Hepatocyte (in vitro differentiated cells): ENCODE measurements at places on chromosomes 16 and 17.

DNA sequence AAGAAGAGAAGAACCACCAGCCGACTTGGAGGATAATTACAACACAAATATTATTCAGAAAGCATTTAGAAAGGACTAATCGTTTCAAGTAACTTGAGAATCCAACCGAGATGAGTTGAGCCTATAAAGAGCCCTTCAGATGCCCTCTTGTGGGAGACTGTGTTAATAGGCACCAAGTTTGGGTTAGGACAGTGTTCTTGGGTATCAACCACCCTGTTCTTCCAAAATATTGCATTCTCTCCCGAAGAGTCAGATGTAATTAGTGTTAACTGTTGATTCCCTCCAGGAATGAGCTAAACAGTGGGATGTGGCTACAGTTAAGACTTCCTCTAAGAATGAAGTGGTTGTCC lies 87.8 kb upstream of the NOL11 start:
- DNase-seq = no peak

DNA sequence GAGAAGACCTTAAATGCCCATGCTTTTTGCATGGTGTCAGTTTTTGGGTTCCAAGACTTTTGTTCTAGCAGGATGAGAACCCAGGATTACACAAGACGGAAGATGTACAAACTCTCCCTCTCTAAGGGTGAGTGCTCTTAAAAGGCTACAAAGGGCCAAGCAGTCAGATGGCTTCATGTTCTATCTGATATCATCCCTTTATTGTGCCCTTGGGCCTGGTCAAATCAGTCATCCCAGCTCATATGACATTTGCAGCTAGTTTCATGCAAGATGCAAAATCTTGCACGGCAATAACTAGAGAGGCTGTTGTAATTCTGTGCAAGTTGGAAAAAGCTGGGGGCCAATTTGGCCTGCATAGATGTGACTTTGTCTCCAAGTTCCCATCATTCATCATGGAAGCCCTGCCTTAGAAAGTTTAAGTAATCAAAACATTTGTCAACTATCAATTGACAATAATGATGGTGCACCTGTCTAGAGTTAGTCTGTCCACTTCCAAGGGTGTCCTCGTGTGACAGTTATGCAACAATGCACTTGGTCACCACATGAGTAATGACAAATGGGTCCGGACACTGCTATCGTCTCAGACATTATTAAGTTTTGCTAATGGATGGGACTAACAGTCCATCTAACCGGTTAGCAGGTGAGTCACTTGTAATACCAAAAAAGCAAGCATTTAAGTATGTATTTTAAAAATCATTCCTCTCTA lies 58.6 kb upstream of the ZFHX3 start:
- DNase-seq = no peak

- DNase-seq = peak; percentile 51
Measured at GRCh38 chr17:47776330-47777197, 43.5 kb downstream of the TBX21 start.

GRCh38 chr17:82299452-82299851 lies 18.0 kb downstream of the CD7 start:
- no peak for DNase-seq

GRCh38 chr17:56838687-56839086 lies 4.7 kb downstream of the DGKE start:
- DNase-seq = no peak

DNA sequence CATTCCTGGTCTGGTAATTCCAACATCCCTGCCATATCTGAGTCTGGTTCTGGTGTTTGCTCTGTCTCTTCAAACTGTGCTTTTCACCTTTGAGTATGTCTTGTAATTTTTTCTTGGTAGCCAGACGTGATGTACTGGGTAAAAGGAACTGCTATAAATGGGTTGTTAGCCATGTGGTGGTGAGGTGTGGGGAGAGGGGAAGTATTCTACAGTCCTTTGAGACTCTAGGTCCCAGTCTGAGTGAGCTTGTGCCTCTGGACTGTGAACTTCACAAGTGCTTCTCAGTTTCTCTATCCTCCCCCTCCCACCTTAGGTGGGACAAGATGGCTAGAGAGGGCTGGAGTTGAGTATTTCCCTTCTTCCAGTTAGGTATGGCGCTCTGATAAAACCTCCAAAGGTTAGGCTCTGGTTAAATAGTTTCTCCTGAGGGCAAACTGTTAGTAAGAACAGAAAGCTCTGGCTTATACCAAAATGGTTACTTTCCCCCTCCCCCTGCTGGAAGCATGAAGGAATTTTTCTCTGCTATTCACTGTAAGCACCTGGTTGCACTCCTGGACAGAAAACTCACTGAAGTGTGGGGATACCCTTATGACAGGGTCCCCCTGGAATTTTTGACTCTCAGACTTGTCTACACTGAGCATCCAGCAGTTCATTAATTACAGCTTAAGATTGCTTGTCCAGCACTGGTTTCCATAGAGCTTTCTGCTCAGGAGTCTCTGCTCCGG lies 87.8 kb downstream of the MARCHF10 start:
- DNase-seq = no peak

- no peak for DNase-seq
Measured at GRCh38 chr17:27524594-27524993, 68.3 kb downstream of the KSR1 start.

GRCh38 chr16:31429796-31430195 lies 1.6 kb upstream of the COX6A2 start:
- DNase-seq = no peak
